ENCODE measurements at places on chromosomes 12 and 14. TPM values are rescaled to one million over a fixed set of nuclear protein-coding genes. Genes with fewer than 3 reads are reported as not detected.

GRCh38 chr12:85821206-85821605, 15.0 kb downstream of the RASSF9 start:
- DNase-seq, result no peak

DNA sequence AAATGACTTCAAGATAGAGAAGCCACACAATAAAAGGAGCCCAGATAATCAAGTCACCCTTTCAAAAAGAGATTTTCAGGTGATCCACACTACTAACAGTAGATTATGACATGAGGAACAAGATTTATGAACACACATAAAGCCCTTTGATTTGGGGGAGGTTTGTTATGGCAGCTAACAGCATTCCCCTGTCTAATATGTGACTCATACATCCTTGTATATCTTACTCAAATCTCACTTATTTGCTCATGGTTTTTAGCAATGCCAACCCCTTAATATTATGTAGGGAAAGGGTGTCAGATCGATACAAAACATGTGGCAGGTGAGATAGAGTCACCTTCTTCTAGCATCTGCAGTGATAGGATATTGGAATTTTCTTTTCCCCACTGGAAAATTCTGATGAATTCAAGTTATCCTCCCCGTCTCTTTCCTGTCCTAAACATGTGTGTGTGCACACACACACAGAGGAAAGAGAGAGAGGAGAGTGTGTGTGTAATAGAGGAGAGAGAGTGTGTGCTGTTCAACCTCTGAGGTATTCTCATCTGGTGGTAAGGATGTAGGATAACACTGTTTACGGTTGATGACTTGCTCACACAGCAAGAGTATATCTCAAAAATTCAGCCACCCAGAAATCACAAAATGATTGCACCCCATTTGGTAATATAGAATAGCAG, 319.9 kb downstream of the KCNC2 start:
- DNase-seq, result no peak

DNA sequence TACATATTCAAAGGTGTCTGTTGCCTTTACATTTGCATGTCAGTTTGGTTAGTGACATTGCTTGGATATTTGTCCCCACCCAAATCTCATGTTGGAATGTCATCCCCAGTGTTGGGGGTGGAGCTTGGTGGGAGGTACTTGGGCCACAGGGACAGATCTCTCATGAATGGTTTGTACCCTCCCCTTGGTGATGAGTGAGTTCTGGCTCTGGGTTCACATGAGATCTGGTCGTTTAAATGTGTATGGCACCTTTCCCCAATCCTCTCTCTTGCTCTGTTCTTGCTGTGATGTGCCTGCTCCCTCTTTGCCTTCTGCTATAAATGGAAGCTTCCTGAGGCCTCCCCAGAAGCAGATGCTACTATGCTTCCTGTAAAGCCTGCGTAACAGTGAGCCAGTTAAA, 207.9 kb upstream of the DIO3 start:
- DNase-seq, result no peak

Gene PAN2
- 44.7 TPM for polyA plus RNA-seq

- no peak for DNase-seq
Observed at GRCh38 chr14:28783664-28784063, 17.1 kb downstream of the FOXG1 start.

DNA sequence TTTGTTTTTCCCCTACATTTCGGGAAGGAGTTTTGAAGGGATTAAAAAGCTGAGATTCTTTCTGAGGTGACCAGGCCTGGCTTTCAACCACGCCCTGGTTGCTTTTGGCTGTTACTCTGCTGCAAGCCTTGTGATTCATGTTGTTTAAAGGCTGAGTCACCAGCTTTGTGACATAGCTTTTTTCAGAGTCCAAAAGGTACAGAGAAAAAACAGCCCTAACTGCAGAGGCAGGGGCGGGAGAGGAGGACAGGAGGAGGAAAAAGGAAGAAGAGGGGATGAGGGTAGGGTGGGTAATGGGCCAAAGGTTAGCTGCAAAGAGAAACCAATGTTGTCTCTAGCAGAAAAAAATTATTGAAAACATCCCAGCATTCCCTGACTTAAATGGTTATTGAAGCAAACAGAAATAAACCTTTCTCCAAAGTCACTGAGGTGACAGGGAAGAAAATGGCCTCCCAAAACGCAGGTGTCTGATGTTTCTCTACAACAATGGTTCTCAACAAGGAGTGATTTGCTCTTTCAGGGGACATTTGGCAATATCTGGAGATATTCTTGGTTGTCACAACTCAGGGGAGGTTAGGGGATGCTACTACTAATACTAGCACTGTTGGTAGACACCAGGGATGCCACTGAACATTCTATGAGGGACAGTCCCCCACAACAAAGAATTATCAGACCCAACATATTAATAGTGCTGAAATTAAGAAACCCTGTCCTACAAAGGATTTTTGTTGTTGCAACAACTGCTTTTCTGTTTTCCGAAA, 2.1 kb upstream of the UBC start:
- peak; percentile 76 for DNase-seq

Gene SLC38A6
- polyA plus RNA-seq, result 3.2 TPM

Gene GPR132
- 0.50 TPM for polyA plus RNA-seq

All from heart left ventricle (tissue), 16 donors.